Substantia nigra (tissue), 51 donors: ENCODE measurements at places on chromosomes 16 and 17.

GRCh38 chr17:17959520-17960361, 12.5 kb downstream of the TOM1L2 start:
- no peak for DNase-seq

DNA sequence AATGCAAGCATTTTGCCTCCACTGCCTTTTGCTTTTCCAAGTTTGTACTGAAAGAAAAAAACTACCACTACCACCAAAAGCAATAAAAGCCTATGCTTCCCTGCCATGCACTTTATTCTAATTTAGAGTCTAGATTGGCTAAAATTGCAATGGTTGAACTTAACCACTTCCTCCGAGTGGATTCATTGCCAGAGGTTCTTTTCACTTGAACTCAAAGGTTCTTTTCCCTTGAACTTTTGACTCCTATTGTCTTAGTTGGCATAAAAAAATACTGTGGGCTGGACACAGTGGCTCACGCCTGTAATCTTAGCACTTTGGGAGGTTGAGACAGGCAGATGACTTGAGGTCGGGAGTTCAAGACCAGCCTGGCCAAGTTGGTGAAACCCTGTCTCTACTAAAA, 319.8 kb upstream of the GOT2 start:
- DNase-seq = no peak

DNA sequence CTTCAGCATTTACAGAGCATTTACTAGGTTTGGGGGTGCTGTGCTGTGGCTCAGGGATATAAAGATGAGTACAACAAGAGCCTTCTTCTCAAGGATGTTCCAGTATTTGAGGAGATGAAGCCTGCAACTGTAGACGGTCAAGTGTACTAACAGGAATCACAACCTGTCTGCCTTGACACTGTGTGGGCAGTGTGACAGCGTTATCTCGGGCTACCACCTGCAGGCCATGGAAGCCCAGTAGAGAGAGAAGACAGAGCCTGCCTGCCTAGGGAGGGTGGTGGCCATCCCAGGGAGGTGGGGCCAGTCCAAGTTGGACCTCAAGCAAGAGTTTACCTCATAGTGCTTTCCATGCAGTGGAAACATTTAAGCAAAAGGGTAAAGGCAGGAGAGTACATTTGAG, 215.1 kb upstream of the ASIC2 start:
- DNase-seq = no peak

GRCh38 chr16:16923479-16923878, 544.5 kb downstream of the NPIPA7 start:
- no peak for DNase-seq

GRCh38 chr17:73800893-73801292, 156.6 kb upstream of the SDK2 start:
- no peak for DNase-seq

- DNase-seq = no peak
Observed at GRCh38 chr17:17051791-17052461, 9.7 kb downstream of the MPRIP start.

GRCh38 chr17:17017343-17018014, 24.8 kb upstream of the MPRIP start:
- no peak for DNase-seq

- DNase-seq = no peak
Observed at GRCh38 chr17:30939051-30939689, 17.4 kb downstream of the ADAP2 start.

GRCh38 chr17:17523001-17523730, 27.0 kb upstream of the RASD1 start:
- no peak for DNase-seq

DNA sequence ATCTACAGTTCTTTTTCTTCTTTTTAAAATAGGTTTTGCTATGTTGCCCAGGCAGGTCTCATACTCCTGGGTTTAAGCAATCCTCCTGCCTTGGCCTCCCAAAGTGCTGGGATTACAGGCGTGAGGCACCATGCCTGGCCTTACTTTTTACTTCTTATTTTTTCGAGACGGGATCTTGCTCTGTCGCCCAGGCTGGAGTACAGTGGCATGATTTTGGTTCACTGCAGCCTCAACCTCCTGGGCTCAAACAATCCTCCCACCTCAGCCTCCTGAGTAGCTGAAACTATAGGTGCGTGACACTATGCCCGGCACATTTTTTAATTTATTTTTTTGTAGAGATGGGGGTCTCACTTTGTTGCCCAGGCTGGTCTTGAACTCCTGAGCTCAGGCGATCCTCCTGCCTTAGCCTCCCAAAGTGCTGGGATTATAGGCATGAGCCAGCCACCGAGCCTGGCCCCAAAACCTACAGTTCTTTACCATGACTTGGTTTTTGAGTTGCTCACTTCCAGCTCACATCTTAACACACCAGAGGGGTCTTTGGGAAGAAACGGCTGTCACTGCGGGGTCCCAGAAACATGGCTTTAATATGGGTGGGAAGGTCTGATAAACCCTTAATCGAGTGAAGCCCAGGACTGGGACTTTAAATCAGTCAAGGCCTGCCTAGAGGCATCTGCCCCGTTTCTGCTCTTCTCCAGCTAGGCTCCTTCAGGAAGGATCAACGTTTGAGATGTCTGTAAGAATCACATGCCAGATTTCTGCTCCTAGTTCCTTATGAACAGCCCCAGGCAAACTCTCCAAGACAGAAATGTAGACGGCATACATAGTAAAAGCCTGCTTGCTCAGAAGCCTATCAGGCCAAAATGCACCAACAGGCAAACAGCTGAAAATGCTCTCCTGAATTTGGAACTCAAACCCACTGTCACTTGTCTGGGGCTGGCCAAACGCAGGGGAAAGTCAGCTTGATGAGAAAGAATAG, 91.7 kb upstream of the TOB1 start:
- DNase-seq = no peak

- DNase-seq = no peak
Observed at GRCh38 chr17:1362065-1362848, 37.8 kb downstream of the YWHAE start.

DNA sequence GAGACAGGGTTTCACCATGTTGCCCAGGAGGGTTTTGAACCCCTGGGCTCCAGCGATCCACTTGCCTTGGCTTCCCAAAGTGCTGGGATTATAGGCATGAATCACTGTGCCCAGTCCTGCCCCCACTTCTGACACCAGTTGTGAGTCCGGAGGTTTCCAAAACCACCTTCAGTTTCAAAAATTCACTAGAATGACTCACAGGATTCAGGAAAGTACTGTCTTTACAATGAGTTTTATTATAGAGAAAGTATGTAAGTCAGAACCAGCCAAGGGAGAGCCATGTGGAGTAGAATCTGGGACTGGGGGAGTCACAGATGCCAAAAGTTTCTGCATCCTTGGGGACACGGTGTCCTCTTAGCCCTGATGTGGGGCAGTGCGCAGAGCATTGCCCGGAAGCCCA, 55.1 kb downstream of the PLD6 start:
- no peak for DNase-seq

- no peak for DNase-seq
Observed at GRCh38 chr17:8468127-8468526, 32.4 kb downstream of the NDEL1 start.

GRCh38 chr16:8931859-8932258, 31.8 kb downstream of the USP7 start:
- DNase-seq = no peak

- no peak for DNase-seq
Observed at GRCh38 chr16:80611171-80611929, 70.6 kb downstream of the DYNLRB2 start.

GRCh38 chr17:60087882-60088669, 9.4 kb upstream of the HEATR6 start:
- no peak for DNase-seq

- DNase-seq = no peak
Observed at GRCh38 chr17:49575679-49576087, at the start of gene NXPH3. NXPH3 (plus strand) TSS chr17:49575871; CDS start chr17:49576220, 349 bp downstream.

GRCh38 chr17:81037026-81037797, 2.3 kb downstream of the BAIAP2 start:
- peak; percentile 67 for DNase-seq

- DNase-seq = no peak
Observed at GRCh38 chr17:48282303-48282702, 147.7 kb downstream of the SKAP1 start.

DNA sequence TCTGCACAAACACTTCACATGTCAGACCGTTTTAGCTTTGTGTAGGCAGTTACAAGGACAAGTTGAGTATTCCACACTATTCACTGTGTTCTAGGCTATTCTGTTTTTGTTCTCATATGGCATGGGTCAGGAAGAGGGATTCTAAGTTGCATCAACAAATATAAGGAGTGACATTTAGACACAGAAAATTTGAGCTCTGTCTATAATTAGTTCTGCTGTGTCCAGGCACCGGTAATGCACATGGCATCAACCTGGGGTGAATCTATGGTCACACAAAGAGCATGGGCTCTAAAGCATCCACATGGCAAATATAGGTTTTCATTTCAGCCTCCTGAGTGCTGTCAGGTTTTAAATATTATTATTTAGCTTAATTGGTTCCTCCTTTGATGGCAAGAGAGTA, 130.4 kb upstream of the PMFBP1 start:
- DNase-seq = no peak

- DNase-seq = peak; percentile 32
Observed at GRCh38 chr17:67491009-67491680, 114.1 kb downstream of the PITPNC1 start.

DNA sequence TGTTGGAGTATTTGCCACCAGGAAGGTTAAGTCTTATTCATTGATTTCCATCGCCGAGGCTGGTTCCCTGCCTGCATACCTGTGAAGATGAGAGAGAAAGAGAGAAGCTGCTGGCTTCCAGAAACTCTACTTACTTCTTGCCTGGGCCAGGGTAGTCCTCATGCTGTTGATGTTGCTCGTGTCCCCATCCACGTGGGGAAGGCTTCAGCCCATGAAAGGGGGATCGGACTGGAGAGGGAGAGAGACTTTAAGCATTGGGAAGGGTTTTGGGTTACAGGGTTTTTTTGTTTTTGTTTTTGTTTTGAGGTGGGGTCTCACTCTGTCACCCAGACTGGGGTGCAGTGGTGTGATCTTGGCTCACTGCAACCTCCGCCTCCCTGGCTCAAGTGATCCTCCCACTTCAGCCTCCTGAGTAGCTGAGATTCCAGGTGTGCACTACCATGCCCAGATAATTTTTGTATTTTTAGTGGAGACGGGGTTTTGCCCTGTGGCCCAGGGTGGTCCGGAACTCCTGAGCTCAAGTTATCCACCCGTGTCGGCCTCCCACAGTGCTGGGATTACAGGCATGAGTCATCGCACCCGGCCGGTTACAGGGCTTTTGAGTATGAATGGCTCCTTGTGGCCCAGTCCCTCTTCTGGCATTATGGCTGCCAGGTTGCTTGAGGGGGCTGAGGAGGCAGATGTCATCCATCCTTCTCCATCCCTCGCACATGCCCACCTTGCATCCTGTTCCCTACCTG, 26.6 kb downstream of the ITGB3 start:
- DNase-seq = no peak

- no peak for DNase-seq
Observed at GRCh38 chr17:33927732-33928133, 327.4 kb upstream of the CCL2 start.

DNA sequence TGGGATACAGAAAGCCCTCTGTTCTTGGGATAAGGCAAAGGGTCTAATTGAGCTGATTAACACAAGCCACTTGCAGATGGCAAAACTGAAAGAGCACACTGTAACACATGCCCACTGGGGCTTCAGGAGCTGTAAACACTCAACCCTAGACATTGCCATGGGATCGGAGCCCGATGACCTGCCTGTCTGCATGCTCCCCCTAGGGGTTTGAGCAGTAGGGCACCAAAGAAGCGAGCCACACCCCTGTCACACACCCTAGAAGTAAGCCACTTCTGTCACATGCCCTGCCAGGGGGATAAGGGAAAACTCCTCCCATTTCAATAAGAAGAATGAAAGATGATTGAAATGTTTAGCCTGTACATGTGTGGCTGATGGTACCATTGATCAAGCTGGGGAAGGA, 81.3 kb upstream of the IRX6 start:
- DNase-seq = no peak

- DNase-seq = peak; percentile 23
Observed at GRCh38 chr16:4694642-4695451, 1.5 kb downstream of the NUDT16L1 start.

- no peak for DNase-seq
Observed at GRCh38 chr17:18257268-18257981, 1.1 kb downstream of the FLII start.

- DNase-seq = no peak
Observed at GRCh38 chr17:15290605-15291004, 25.5 kb upstream of the PMP22 start.

DNA sequence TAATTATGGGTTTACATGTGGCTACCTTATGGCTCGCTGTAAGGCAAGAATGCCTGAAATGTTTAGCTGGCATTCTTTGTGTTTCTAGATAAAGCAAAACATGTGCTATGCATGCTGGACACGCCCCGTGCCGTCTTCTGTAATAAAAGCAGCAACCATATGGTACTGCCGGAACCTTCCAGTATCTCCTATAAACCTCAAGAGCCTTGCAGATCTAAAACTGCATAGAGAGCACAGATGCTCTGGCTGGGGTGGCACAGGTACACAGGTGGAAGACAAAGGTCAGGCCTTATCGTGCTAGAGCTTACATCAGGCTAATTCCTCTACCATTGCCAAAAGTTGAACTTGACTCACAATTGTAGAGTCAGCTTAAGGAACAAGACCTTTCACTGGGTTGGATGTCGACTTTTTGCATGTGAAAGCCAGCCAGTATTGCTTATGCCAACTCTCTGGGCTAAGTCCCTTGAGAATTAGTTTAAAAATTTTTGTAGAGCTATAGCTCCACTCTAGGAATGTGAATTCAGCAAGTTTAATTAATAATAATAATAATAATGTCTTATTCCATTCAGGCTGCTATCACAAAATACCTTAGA, 187.4 kb upstream of the CACNG5 start:
- no peak for DNase-seq

GRCh38 chr17:49577650-49577934, 1.9 kb downstream of the NXPH3 start:
- no peak for DNase-seq

GRCh38 chr16:87722590-87723225, 43.1 kb downstream of the KLHDC4 start:
- DNase-seq = no peak

GRCh38 chr16:26269673-26270072, 577.9 kb downstream of the HS3ST4 start:
- DNase-seq = no peak

DNA sequence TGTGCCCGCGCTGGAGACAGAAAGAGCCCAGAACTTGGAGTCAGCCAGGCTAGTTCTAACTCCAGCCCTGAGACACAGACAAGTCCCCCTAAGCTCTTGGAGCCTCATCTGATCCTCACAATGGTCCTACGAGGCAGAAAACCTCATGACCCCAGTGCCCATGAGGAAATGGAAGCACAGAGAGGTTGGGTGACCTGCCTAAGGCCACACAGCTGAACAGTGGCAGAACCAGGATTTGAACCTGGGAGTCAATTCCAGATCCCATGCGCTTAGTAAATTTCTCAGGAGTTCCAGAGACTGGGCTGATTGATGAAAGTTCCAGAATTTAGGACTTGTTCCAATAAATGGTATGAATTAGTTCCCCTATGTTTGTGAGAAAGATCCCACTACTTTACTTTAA, 39.0 kb upstream of the LITAF start:
- no peak for DNase-seq

GRCh38 chr17:31466096-31466760, 74.8 kb downstream of the RAB11FIP4 start:
- no peak for DNase-seq

- no peak for DNase-seq
Observed at GRCh38 chr16:10930755-10931093, 11.5 kb downstream of the DEXI start.
